Activated T-cell treated with anti-CD3 and anti-CD28 coated beads, Interleukin-2, amount 50 U/mL, for 1 hour (primary cell): ENCODE measurements at places on chromosomes 4 and X.

- no peak for DNase-seq
Measured at GRCh38 chr4:27702730-27703431, 842.2 kb downstream of the STIM2 start.

DNA sequence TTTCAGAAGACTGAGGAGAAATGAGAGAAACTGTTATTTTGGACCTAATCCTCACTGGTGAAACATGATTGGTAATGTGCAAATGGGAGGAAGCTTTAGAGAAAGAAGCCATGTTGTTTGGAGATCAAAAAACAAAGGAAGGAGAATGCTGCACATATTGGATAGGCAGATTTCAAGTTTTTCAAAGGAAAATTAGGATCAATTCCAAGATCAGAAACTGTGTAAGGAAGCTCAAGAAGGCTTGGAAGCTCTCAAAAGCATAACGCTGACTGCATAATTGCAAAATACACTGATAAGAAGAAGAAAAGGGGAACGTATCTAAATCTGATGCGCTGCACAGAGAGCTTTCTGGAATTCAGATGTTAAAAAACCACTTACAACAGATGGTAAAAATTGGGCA lies 34.6 kb downstream of the KLHL15 start:
- no peak for DNase-seq

- no peak for DNase-seq
Measured at GRCh38 chr4:103244251-103244650, 46.1 kb upstream of the CENPE start.

DNA sequence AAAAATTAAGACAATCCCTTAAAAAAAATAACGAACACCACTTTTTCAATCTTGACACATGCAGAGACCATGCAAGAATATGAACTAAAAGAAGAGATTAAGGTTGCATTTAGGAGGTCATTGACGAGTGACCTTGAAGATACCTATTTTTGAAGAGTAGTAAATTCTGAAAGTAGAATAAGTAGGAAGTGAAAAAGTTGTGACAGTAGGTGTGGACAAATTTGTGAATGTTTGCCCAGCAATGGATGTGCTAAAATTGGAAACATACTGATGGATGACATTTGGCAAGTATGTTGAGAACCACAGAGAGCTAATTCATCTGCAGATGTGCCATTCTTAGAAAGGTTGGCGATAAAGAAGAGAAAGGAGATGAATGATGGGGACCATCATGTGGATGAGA lies 213.7 kb upstream of the VCX3A start:
- DNase-seq = no peak

- no peak for DNase-seq
Measured at GRCh38 chr4:151231915-151232595, 44.9 kb upstream of the PRSS48 start.

GRCh38 chr4:162163892-162164759 lies at the start of gene FSTL5:
FSTL5 (minus strand) TSS chr4:162164000; CDS start chr4:162111396, 52,604 bp downstream.
- DNase-seq = peak; percentile 25
